ENCODE measurements at places on chromosomes 7 and 10. TPM values are rescaled to one million over a fixed set of nuclear protein-coding genes. Genes with fewer than 3 reads are reported as not detected.

DNA sequence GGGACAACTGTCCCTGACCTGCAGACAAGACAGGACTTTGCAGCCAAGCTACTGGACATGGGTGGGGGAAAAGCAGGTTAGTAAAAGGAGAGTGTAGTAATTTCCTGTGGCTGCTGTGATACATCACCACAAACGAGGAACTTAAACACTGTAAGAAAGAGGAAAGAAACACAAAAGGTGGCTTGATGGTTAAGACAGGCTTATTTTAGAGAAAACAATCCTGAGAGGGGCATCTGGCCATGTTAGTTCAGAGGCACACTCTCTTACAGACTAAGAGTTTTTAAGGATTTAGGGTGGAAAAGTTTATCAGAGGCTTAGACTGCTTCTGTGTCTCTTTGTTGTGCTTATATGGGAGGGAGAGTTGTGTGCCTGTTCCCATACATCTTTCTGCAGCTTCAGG is 667.0 kb downstream of the TYW1 start:
- no peak for DNase-seq
- no peaks in the 10 kb centered on the region for H3K27me3 ChIP-seq
- H3K4me1 ChIP-seq, result no peaks in the 10 kb centered on the region
- no peak overlapping the region for H3K4me3 ChIP-seq
- H3K27ac ChIP-seq, result no peak overlapping the region

GRCh38 chr10:61135276-61135721 is 191.3 kb upstream of the RHOBTB1 start:
- H3K27ac ChIP-seq, result no peak overlapping the region
- no peaks in the 10 kb centered on the region for H3K27me3 ChIP-seq
- DNase-seq, result no peak
- H3K4me1 ChIP-seq, result no peaks in the 10 kb centered on the region
- no peaks in the 10 kb centered on the region for H3K36me3 ChIP-seq

- H3K27ac ChIP-seq, result no peak overlapping the region
- H3K4me1 ChIP-seq, result no peaks in the 10 kb centered on the region
- H3K27me3 ChIP-seq, result no peaks in the 10 kb centered on the region
- DNase-seq, result no peak
- no peak overlapping the region for H3K4me3 ChIP-seq
Measured at GRCh38 chr10:59970396-59971368, 64.3 kb upstream of the CCDC6 start.

- H3K4me3 ChIP-seq, result no peak overlapping the region
- H3K4me1 ChIP-seq, result no peaks in the 10 kb centered on the region
- no peaks in the 10 kb centered on the region for H3K36me3 ChIP-seq
Measured at GRCh38 chr10:34272316-34272715, 542.8 kb downstream of the PARD3 start.

DNA sequence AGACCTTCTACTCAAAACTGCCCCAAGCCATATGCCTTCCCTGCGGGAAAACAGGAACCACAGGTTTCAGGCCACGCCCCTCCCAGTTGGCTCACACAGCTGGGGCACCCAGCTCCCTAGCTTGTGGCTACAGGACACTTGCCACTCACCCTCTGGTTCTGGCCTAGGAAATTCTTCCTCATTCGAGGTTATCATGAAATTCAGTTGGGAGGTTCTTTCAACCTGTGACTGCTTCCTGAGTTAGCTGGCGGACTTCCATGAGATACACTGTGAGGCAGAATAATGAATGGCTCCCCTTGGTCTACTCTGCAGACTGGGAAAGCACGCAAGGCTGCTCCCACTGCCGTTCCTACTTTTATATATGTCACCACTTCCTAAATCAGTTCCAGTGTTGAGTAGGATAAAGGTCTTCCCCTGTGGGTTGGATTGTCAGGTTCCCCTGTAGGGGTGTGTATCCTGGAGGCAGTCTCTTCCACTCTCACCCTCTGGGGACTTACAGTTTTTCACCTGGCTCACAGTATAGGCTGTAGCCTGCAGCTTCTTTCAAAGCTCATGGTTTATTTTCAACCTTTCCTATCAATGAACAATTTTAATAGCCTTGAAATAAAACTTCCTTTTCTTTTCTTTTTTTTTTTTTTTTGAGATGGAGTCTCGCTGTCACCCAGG is 37.0 kb downstream of the GPR22 start:
- H3K36me3 ChIP-seq, result no peaks in the 10 kb centered on the region
- H3K27ac ChIP-seq, result no peak overlapping the region
- H3K27me3 ChIP-seq, result no peaks in the 10 kb centered on the region

- H3K4me3 ChIP-seq, result no peak overlapping the region
- H3K36me3 ChIP-seq, result no peaks in the 10 kb centered on the region
- no peak for DNase-seq
- no peaks in the 10 kb centered on the region for H3K27me3 ChIP-seq
Measured at GRCh38 chr10:111119637-111120036, 42.8 kb downstream of the ADRA2A start.

DNA sequence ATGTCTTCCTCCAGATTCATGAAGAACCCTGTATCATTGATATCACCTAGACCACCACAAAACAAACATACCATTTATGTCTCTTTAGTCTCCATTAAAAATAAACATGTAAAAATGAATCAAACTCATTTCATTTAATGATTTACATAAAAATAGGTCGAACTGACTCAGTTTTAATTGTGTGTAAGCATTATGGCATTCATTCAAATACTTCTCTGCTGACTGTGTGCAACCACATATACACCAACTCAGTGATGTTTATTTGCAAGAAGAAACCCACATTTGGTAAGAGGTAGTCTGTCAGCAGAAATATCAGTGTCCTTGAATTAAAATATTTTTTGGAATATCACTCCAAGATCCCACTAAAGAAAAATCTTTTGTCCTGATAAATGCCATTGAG is 30.5 kb downstream of the ABCB1 start:
- no peak overlapping the region for H3K4me3 ChIP-seq
- H3K27ac ChIP-seq, result no peak overlapping the region
- no peak for DNase-seq
- no peaks in the 10 kb centered on the region for H3K27me3 ChIP-seq
- H3K4me1 ChIP-seq, result no peaks in the 10 kb centered on the region

DNA sequence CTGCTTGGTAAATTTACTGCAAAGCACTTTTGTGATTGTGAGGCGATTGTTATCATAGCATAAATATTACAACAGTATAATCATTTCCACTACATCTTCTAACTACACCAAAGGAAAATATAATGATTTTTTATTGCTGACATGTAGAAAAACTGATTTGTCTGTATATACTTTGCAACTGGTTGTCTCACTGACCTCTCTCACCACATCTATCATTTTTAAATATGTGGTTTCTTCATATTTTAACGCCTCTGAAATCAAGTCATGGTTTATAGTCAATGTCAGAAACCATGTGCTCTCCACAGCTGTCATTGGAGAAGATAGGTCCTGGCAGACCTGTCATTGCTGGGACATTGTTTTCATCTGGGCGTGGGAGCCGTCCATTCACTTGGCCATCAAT is 315.4 kb upstream of the KLF6 start:
- DNase-seq, result no peak
- no peak overlapping the region for H3K27ac ChIP-seq
- no peaks in the 10 kb centered on the region for H3K27me3 ChIP-seq
- H3K4me3 ChIP-seq, result no peak overlapping the region

DNA sequence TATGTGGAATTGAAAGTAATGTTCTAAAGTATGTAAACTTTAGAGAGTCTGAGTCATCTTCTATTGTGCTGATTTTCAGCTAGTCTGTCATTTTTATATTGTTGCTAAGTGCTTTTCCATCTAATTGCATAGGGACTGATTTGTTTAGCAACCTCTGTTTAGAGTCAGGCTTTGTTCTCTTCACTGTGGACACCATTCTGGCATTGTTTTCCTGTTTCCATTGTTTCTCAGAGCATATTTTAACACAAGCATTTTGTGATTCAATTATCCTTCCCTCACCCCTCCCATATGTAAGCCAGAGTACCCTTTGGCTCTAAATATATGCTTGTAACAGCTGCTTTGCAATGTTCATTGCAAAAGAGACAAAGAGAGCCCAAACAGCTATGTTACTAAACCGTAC is 748.4 kb upstream of the PHF14 start:
- H3K4me1 ChIP-seq, result no peaks in the 10 kb centered on the region
- H3K27ac ChIP-seq, result no peak overlapping the region
- no peak for DNase-seq
- H3K4me3 ChIP-seq, result no peak overlapping the region

Gene SLC18A3
- total RNA-seq, result not detected

Gene KLF14
- 0.37 TPM for total RNA-seq

Gene AFAP1L2
- 0.56 TPM for total RNA-seq

Gene GIMAP6
- 62.9 TPM for total RNA-seq
